ENCODE measurements at places on chromosomes 6 and 20.

- DNase-seq = no peak
These were observed 68.9 kb downstream of the TULP4 start for GRCh38 chr6:158381214-158381613.

- DNase-seq = no peak
These were observed 181.4 kb downstream of the GMPR start for GRCh38 chr6:16419636-16420336.

DNA sequence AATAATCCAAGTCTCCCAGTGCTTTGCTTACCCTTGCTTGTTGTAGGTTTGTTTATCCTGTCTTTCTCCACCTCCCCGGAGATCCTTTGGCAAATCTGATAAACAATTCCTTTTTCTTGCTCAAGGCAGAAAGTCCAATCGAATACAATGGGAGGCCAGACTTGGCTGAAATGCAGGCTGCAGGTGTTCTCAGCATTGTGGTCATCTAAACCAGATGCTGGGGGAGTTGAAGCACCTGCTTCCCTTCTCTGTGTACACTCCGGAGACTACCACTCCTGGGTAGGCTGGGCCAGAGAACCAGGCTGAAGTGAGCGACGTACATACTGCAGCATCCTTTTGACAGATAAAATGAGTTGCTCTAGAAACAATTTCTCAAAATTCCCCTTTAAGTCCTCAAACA, 82.6 kb upstream of the PREP start:
- no peak for DNase-seq

GRCh38 chr6:50820869-50821264, 2.2 kb downstream of the TFAP2B start:
- no peak for DNase-seq

DNA sequence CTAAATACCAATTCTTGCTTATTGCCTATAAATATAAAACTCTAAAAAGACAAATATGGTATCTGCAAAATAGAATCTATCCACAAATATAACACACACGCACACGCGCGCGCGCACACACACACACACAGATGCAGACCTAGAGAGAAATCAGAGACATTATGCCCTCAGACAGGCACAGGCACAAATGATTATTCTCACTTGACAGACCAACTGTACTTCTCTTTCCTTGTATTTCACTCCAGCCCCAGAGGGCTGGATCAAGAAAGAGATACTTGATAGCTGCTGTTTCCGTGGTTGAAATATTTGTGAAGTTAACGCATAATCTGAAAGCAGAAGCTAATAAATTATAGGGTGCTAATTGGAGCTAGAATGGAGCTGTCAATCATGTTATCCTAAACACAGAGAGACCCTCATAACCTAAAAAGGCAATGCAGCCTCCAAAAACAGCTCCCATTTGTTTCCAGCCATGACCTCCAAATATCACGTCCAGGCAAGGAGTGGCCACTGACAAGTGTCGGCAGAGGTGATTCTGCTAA, 11.5 kb downstream of the VGLL2 start:
- DNase-seq = no peak

- DNase-seq = no peak
These were observed 72.4 kb upstream of the BACH2 start for GRCh38 chr6:90369024-90369519.

GRCh38 chr6:118791499-118791898, 102.5 kb upstream of the ASF1A start:
- DNase-seq = no peak

DNA sequence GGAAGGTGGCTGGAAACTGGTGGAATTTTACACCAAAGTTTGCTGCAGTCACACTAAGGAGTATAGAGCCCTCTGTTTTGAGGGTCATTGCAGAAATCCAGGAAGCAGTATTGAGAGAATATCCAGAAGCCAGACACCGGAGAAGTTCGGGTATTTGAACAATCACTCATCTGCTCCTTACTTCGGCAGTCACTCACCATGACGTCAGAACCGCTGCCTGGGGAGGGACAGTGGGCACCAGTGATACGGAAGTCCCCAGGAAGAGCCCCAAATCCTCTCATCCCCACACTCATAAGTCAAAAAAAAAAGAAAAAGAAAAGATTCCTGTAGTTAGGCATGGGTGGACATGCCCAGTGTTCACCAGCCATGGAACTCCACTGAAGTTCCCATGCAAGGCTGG, 4.0 kb downstream of the LY6G5C start:
- DNase-seq = no peak

DNA sequence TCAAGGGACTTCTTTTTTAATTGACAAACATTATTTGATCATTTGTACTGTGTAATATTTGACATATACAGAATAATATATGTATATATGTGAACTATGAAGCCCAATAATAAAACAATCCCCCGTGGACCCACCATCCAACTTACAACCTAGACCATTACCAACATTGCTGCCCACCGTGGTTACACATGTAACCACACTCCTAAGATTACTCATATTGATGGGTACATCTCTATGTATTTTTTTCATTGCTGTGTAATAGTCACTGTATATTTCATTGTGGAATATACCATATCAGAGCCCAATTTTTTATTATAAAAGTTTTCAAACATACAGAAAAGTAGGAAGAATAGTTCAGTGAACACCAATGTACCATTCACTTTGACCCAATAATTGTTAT, 94.3 kb downstream of the RTN4IP1 start:
- DNase-seq = no peak

- DNase-seq = no peak
These were observed 881 bp upstream of the MCM3 start for GRCh38 chr6:52285177-52286068.

DNA sequence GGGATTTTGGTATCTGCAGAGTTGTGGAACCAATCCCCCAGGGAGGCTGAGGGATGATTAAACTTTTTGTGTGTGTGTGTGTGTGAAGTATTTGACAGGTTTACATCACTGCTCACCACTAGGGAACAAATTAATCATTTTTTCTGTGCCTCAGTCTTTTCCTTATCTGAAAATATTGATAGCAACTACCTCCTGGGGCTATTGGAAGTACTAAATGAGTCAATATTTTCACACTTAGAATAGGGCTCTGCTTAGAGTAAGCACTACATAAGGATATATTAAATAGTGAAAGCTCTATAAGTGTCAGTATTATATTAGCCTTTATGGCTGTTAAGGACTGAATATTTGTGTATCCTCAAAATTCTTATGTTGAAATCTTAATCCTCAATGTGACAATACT, 155.2 kb upstream of the UST start:
- DNase-seq = no peak

- DNase-seq = no peak
These were observed 582.1 kb upstream of the HTR1E start for GRCh38 chr6:86355271-86355670.

- no peak for DNase-seq
These were observed 2.3 kb downstream of the PXDC1 start for GRCh38 chr6:3749067-3749841.

GRCh38 chr20:8036771-8037170, 17.2 kb upstream of the TMX4 start:
- DNase-seq = no peak

- no peak for DNase-seq
These were observed 249.2 kb upstream of the PMEPA1 start for GRCh38 chr20:57959018-57959417.

DNA sequence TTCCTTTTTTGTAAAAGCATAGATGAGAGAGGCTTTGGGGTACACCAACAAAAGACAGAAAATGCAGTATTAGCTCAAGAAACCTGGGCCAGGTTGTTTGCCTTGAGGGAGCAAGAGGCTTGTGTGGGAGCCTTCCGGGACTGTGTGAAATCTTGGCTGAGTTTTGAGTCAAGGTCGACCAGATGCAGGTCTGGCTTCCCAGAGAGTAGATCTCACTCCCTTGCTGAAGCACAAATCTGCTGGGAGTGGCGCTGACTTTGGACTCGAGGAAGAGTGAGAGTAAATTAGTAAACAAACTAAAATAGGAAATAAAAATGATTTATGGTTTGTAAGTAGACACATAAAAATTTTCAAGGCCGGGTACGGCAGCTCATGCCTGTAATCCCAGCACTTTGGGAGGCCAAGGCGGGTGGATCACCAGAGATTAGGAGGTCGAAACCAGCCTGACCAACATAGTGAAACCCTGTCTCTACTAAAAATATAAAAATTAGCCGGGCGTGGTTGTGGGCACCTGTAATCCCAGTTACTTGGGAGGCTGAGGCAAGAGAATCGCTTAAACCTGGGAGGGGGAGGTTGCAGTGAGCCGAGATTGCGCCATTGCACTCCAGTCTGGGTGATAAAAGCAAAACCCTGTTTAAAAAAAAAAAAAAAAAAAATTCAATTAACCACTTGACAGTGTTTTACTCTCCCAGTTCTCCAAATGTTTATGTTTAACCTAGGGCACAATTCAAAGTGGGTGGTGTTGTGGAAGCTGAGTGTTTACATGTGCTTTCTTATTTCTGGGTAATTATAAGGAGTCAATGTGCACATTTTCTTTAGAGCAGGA, 27.7 kb upstream of the EDN1 start:
- no peak for DNase-seq

DNA sequence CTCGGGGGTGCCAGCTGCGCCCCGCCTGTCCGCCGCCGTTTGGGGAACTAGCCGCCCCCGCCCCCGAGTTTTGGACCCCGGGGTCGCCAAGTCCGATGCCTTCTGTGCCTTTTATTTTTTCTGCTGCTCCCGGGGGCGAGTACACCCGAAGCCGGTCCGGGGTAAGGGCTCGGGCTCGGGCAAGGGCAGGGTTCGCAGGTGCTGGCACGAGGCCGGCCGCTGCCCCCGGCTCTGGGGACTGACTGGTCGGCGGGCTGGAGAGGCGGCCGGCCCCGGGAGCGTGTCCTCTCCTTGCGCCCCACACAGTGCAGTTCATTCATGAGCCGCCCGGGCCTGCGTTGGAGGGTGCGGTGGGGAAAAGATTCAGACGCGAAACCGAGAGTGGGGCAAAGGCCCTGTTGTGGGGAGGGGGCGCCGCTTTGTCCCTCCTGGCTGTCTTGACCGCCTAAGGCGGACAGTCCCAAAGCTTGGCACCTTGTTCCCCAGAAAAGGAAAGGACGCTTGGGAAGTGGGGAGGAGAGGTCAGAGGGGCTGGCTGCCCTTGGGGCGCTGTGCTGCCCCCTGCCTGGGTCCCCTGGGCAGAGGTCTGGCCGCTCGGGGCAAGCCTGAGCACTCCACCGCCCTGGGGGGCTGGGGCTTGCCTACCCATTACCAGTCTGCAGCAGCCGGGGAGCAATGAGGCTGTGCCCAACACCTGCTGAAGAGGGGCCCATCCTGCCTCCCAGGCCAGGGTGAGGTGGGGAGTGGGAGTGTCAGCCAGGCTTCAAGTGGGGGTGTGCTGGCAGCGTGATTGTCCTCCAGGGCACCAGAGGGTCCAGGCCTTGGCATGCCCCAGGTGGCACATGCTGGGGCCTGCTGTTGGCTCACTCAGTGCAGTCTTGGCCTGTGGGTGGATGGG, 915 bp downstream of the TMEM63B start:
- no peak for DNase-seq

GRCh38 chr6:32974541-32975308, 6.3 kb downstream of the BRD2 start:
- DNase-seq = no peak

DNA sequence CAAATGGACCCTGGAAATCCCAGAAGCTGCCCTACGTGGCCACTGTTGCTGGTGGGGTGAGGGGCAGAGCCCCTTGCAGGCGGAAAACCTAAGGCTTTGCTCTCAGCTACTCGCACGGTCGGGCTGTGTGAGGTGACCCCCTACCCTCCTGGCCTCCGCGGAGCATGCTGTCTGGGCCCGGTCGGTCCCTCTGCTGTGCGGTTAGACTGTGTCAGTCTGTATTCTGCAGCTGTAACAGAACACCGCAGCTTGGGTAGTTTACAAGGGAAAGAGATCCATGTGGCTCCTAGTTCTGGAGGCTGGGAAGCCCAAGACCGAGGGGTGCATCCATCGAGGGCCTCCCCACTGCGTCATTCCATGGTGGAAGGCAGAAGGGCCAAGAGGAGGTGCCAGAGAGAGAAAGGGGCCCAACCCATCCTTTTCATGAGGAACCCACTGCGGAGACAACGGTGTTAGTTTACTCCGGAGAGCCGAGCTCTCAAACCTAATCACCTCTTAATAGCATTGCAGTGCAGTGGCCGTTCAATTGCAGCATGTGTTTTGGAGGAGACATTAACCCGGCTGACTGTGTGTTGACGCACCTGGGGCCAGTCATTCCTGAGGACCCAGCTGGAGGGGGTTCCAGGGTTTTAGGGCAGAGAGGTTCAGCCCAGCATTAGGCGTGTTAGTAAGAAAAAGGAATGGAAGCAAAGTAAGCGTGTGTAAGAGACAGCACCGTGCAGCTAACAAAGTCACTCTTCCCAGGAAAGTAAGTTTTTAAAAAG, 18.3 kb downstream of the COL9A3 start:
- no peak for DNase-seq

DNA sequence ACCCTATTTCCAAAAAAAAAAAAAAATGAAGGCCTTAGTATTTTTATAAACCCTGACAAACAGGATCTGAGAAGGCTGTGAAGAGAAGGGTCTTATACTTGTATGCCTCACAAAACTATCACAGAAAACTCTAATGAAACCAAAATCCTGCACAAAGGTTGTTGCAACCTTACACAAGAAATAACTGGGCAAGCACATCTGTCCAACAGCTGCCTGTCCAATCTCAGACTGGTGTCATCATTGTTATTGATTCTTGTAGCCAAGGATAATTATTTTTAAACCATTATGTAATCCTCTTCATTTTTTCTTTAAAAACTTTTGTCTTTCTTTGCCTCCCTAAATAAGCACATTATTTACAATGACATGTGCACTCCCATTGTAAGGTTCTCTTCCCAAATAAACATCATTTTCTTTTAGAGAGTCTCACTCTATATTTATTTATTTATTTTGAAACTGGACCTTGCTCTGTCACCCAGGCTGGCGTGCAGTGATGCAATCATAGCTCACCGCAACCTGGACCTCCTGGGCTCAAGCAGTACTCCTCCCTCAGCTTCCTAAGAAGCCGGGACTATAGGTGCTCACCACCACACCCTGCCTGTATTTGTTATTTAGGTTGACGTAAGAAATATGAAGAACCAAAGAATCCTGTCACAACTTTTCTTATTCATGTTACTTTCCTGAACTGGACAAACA, 697.1 kb downstream of the DOK5 start:
- DNase-seq = no peak

DNA sequence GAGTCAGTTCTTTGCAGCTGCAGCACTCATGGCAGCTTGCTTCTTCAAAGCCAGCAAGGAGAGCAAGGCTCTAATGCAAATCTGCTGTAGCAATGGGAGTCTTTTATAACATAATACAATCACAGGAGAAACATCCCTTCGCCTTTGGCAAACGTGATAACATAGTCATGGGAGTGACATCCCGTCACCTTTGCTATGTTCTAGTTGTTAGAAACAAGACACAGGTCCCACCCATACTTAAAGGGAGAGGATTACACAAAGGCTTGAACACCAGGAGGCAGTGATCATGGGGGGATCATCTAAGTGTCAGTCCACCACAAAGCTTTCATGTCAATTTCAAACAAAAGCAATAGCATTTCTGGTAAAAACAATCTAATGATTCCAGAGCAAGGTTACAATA, 40.1 kb upstream of the PHACTR2 start:
- no peak for DNase-seq

- DNase-seq = no peak
These were observed 718.9 kb downstream of the EYS start for GRCh38 chr6:64988148-64988547.

All from cortex of kidney (tissue), 1 donor.